ENCODE measurements at places on chromosomes 6 and 20. TPM values are rescaled to one million over a fixed set of nuclear protein-coding genes. Genes with fewer than 3 reads are reported as not detected.

ID4 gene
- total RNA-seq: 7.0 TPM

PRRT1 gene
- not detected for total RNA-seq

MTG2 gene
- total RNA-seq: 23.4 TPM

PSORS1C1 gene
- total RNA-seq: 1.1 TPM

MLN gene
- total RNA-seq: not detected

SLC35D3 gene
- not detected for total RNA-seq

FAM83D gene
- total RNA-seq: 56.7 TPM

All from epithelial cell of proximal tubule (primary cell).